CD4-positive, alpha-beta T cell treated with Interleukin-1 beta for 1 hour (primary cell): ENCODE measurements at places on chromosomes 4 and X.
A peak's percentile ranks its signal among the peaks of the same experiment; 100 is the strongest.

DNA sequence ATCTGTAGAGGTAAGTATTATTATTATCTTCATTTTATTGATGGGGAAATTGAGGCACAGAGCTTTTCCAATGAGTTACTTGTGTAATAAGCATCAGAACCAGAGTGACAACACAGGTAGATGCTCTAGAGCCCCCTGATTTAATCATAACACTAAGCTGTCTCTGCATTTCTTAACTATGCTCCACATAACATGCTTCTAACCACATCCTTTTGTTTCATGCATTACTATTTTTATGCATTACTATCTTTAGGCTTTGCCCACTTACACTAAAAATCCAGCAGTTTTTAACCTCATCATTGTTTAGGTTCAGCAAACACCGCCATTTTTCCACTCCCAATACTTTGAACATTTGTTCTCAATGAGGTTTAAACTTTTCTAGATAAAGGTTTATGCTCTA, 1900.8 kb upstream of the PCDH10 start:
- DNase-seq = no peak

GRCh38 chrX:130385520-130385919, at the start of gene GPR119:
GPR119 (minus strand) TSS chrX:130385674; CDS start chrX:130385447, 227 bp downstream.
- DNase-seq = no peak

DNA sequence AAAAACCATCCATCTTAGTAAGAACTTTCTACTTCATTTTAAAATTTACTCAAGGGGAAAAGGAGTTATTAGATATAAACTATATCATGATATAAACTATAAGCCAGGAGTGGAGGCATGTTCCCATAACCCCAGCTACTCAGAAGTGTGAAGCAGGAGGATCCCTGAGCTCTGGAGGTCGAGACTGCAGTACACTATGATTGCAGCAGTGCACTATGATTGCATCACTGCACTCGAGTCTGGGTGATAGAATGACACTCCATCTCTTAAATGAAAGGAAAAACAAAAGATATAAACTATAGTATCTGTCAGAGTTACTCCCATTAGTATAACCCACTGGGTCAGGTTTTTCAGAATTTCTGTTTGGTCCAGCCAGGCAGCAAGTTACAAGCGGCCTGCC, 47.6 kb downstream of the RPS3A start:
- no peak for DNase-seq

DNA sequence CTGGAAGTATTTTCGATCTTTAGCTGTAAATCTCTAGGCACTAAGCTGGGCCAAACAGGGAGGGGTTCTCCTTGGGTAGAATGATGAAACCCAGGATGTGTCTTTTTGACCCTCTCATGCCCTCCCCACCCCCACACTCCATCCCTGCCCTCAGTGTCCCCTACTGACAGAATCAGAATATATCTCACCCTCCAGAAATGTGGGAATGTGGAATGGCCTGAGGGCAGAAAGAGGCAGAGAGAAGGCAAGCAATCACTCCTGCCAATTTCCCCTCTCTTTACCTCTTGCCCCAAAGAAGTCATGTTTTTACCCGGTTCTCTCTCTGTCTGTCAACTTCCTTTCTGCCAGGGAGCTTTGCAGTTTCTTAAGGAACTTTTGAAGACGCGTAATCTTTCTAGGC, 34.4 kb downstream of the RAP2C start:
- no peak for DNase-seq

DNA sequence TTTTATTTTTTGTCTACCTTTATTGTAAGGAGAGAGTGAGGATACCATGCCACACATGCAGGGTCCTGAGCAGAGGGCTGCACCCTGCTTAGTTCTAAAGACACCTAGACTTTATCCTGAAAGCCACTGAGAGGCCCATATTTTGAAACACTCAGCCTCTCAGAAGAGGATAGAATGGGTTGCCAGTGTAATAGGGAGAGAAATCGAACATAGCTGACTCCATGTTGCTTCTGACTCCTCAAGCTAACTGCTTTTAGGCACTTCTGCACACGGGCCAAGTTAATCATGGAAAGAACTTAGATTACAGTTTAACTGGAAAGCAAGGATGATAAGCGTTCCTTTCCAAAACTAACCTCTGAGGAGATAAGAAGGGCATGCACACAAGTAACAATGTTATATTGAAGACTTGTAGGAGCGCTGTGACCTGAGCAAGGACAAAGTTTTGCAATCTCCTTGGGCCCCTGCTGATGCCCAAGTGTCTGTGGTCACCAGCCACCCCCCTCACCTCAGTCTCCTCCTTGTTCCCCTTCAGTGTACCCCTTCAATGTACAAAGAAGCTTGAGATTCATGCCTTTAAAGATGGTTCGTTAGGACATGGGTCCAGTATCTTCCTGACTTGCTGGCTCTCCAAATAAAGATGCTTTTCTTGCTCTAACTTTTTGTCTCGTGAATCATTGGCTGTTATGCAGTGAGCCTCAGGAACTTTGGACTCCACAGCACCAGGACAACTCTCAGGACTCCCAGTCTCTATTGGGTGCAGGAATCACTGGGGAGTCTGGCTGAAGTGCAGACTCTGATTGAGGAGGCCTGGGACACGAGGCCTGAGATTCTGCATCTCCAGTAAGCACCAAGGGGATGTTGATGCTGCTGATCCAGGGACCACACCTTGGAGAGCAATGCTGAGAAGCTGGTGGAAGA, 25.4 kb upstream of the CD99 start:
- no peak for DNase-seq

DNA sequence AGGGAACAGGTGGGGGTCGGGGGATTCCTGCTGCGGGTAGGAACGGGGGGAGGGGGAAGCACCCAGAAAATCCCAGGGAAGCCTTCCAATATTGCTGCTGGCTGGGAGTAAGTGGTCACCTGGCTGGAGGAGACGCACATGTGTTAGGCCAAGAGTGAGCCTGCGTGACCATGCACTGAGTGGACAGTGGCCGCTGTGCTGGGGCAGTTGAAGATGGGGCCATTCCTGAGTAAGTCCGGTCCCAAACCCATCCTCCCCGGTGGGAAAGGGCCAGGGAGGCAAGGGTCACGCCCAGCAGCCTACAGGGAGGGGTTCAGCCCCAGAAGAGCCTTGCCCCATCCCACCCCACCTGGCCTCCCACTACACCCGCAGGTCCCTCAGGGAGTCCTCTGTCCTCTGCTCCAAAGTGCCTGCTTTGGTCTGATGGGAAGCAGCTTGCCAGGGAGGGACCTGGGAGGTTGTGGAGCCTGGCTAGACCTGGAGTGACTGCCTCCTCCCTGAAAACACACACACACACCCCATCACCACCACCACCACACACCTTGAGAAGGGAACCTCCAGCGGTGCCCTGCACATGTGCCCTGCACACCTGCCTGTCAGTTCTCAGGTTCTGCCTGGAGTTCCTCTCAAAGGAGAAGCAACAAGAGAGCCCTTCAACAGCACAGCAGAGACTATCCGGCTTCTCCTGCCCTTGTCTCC, 6.1 kb downstream of the L1CAM start:
- DNase-seq = no peak

DNA sequence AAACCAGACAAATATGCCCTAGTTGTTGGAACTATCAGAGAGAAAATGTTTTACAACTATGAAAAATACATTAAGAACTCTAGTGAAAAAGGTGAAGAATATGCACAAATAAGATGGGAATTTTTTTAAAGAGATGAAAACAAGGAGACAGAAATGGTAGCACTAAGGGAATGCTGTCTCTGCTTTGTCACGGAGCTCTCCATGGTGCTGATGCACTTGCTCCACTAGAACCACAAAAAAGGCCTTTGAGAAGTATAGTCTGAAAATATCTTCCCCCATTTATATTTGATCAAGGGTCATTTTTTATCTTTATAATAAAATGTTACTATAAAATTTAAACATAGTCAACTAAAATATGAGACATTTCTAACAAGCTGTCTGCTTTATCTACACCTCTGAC, 1655.5 kb upstream of the AGA start:
- DNase-seq = no peak

GRCh38 chrX:135536877-135537276, 16.4 kb downstream of the INTS6L start:
- peak; percentile 2 for DNase-seq

GRCh38 chrX:26848511-26848910, 614.6 kb downstream of the PPP4R3C start:
- DNase-seq = no peak

- no peak for DNase-seq
Observed at GRCh38 chrX:140917354-140918115, 84.9 kb upstream of the SPANXB1 start.

DNA sequence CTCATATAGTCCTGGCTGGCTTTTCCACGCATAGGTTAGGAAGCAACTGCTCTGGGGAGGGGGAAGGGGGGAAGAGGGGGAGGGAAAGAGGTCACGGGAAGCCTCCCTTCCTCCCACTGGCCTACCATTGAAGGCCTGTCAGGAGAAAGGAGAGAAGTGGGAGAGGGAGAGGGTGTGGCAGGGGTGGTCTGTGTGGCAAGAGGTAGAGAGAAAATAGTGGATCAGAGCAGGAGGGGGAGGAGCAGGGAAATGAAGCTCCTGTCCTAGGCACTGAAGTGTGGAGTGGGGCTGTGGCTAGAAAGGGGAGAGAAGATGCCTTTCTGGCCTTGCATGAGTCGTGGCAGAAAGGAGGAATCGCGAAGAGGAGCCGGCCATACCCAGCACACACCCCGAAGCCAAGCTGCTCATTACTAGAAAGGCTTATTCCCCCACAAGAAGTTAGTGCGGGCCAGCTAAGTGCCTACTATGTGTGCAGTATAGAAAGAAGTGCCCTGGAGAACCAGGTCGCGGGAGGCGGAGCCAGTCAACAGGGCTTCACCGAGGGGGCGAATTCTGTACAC, 1.1 kb upstream of the TMEM164 start:
- DNase-seq = no peak

GRCh38 chr4:162700815-162701361, 465.8 kb downstream of the NAF1 start:
- no peak for DNase-seq

DNA sequence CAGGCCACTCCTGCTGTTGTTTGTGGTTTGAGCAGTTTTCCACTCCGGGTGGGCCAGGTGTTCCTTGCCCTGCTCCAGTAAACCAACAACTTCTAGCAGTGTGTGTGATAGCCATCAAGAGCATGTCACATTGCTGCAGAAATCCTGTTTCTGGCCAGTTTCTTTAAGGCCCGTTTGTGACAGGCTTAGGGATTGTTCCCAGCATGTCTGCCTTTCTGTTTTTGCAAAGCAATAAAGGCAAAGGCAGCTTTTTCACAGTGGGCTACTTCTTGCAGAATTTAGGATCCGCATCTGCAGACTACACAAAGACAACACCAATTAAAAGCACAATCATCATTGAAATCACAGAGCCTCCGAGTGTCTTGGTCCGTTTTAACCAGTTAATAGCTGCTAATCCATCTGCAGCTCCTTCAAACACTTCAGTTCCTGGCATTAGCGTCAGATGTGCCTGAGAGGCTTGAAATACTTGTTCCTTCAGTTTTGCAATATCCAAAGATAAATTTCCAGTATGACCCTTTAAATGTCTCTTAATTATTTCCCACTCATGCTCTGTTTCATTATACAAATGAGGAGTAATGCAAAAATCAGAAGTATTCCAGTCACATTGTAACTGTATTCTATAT, 65.1 kb downstream of the ADAM29 start:
- no peak for DNase-seq

- no peak for DNase-seq
Observed at GRCh38 chr4:173094739-173095421, 73.7 kb upstream of the GALNT7 start.

GRCh38 chrX:125378770-125379169, 59.1 kb downstream of the TEX13C start:
- no peak for DNase-seq

- DNase-seq = no peak
Observed at GRCh38 chr4:77344001-77344400, 187.0 kb downstream of the CCNG2 start.

- DNase-seq = no peak
Observed at GRCh38 chrX:112645774-112646173, 34.0 kb downstream of the LHFPL1 start.

DNA sequence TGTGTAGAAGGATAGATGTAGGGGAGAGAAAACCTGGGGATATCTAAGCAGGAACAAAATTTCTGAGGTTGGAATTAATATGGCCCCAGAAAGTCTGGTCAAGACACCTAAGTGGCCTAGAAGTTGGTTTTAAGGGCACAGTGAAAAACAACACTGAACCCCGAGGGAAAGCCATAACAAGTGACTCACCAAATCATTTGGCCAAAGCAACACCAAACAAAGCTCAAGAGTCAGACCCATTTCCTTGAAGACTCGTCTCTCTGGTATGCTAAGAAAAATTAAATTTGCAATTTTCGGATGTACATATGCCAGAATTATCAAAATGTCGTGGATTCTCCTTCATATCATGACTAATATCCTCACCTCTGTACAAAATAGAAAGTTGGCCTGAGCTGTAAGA, 162.9 kb downstream of the SMIM20 start:
- no peak for DNase-seq

GRCh38 chr4:53598901-53599300, 7.6 kb upstream of the LNX1 start:
- DNase-seq = no peak

DNA sequence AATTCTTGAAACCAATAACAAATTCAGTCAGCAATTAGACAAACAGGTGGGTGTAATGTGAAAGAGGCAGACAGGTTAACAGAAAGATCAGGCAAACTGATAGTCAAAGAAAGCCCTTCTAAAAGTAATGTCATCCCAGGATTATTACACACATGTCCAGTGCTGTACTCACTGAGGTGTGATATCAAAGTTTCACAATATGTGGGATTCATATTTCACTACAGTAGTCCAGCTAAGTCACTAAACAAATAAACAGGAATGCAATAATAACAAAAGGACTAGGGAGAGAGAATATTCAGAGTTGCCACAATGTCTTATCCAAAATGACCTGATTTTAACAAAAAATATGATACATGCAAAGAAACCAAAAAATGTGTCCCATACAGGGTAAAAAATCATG, 787.5 kb downstream of the FSTL5 start:
- DNase-seq = no peak

- DNase-seq = no peak
Observed at GRCh38 chr4:86521373-86521969, 72.6 kb upstream of the PTPN13 start.

DNA sequence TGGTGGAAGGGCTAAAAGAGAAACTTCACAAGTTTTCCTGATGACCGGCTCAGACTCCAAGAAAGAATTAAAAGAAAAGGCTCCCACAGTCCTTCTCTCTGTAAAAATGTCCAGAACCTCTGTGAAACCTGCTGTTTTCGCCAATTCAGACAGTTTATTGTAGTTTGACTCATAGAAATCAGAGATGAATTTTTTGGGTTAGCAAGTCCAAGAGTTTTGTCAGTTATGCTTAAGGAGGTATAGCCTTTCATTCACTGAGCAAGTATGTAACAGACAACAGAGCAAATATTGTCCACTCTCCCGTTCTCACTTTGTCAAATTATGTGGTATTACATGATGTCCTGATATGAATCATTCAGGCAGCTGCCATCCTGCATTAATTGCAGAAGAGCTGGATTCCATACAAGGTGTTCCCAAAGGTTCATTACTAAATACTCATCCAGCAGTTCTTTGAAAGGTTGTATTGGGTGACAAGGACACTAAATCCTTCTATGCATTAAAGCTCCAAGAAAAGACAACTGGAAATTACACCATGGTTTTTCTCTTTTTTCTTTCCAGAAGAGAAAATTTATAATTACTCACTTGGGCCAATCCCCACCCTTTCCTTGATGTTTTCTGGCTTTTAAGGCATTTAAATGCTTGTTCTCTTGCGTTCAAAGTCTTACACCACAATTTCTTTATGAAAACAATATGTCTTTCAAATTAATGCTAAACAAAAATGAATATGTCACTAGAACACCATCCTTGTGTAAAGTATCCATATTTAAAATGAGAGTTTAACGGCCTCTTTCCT, 30.0 kb upstream of the PLAC1 start:
- no peak for DNase-seq
